ENCODE measurements at places on chromosomes 3 and 15.

DNA sequence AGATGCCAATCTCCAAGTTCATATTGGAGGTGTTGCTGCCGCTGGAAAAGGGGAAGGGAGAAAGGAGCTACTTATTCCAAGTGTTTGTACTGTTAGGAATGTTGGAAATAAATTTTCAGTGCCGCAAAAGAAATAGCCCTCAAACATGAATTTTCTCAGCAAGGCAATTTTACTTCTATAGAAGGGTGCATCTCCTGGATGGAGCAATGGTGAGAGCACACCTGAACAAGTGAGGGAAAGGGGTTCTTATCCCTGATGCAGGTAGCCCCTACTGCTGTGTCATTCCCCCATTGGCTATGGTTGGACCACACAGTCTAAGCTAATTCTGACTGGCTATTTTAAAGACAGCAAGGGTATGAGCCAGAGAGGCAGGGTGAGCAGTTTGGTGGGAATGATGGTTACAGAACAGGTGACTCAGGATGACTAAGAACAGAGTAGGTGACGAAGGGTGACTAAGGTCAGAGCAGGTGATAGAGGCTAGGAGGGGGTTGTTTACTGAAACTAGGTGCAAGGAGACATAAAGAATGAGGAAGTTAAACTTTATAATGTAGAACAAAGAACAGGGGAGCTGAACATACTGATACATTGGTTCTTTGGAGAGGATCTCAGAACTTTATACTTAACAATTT lies 503.5 kb downstream of the EDEM1 start:
- DNase-seq, result no peak

DNA sequence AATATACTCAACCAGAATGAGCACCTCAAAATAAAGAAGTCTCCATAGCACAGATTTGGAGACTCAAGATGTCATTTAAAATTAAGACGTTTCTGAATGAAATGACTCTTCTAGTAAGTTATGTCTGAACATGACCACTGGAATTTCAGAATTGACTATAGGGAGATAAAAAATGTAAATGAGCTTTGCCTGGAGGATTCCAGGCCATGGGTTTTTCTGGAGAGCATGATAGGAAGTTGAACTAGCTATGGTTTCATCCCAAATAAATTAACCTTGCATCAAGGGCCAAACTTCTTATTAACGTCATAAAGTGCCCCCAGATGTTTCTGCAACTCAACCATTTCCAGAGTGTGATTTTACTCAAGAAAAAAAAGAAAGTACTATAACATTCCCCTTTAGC lies 222.6 kb upstream of the NR2F2 start:
- DNase-seq, result peak; percentile 27

DNA sequence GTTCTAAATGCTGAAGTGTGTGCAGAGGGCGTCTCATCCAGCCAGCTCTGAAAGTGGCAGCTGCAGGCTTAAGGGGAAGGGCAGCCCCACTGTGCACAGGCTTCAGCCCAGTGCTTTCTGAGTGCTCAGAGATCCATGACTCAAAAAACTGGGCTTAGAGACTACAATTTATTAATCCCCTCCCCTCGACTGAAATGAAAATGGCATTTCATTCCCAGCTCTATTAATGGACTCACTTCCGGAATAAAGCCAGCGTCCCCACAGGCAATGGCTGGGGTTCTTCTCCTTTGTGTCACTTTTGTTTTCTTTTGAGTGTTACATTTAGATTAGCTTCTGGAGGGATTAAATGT lies 55.5 kb upstream of the PLXNA1 start:
- peak; percentile 20 for DNase-seq

- DNase-seq, result peak; percentile 47
Measured at GRCh38 chr15:73987681-73988444, 4.2 kb downstream of the STOML1 start.

GRCh38 chr15:95215017-95215416 lies 983.7 kb downstream of the MCTP2 start:
- DNase-seq, result no peak

DNA sequence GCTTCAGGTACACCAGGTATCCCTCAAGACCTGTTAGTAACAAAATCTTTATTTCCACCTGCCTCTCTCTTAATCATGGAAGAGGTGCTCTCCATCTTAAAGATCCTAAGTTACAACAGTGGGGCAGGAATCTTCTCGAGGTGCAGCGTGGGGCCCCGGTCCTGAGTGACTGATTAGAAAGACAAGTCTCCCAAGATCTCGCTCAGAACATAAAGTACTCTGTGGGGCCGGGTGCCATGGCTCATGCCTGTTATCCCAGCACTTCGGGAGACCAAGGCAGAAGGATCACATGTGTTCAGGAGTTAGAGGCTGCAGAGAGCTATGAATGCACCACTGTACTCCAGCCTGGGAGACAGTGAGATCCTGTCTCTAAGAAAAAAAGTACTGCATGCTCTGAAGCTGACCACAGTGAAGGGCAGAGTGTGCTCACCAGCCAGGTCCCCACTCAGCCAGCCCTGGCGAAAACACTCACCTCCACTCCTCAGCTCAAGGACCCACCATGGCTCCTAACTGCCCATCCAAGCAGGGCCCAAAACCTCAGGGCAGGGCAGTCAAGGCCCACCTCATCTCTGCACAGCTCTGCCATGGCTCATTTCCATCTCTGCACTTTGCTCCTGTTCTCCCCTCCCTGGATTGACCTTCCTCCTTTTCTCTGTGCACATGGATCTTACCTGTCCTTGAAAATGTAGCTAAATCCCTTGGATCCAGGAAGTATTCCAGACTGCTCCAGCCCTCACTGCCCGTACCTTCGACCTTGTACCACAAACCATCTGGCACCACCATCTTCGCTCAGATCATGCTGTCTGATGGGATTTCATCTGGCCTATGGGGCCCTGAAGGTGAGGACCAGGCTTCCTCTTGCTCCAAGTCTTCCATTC lies 7.1 kb downstream of the SEMA7A start:
- DNase-seq, result no peak

- DNase-seq, result peak; percentile 24
Measured at GRCh38 chr3:29245441-29245840, 35.4 kb upstream of the RBMS3 start.

DNA sequence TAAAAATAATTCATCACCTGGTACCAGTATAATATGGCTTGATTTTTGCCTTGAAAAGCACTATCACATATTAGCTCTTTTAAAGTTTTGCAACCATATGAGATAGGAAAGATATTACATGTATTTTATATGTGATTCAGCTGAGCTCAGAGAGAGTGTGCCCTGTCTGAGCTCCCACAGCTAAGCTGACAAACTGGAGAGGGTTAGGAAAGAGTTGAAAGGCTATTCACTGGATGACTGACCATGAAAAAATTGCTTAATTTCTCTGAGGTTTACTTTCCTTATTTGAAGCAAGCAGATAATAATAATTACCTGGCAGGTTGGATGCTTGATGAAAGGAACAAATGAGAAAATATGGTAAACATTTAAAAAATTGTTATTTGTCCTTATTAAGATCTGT lies 97.4 kb upstream of the CCDC80 start:
- peak; percentile 54 for DNase-seq

DNA sequence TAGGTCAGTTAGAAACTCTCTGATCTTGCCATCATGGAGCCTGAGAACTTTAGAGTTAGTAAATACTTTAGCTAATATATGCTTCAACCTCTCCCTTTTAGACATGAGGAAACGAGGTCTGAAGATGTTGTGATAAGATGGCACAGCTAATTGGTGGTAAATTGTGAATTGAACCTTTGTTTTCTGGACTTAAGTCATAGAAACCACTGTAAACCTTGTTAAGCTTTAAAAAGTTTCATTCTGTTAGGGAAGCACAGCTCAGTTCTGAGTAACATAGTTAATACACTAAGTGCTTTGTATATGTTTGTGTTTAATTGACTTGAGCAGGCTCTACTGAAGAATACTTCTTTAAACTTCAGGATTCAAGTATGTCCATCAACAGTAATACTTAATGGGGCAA lies 108.6 kb downstream of the AKAP13 start:
- no peak for DNase-seq

- DNase-seq, result peak; percentile 65
Measured at GRCh38 chr3:111915905-111916304, 56.8 kb downstream of the PHLDB2 start.

GRCh38 chr3:32959371-32959770 lies 7.9 kb downstream of the CCR4 start:
- no peak for DNase-seq

- no peak for DNase-seq
Measured at GRCh38 chr3:146523531-146523930, 20.9 kb downstream of the PLSCR1 start.

GRCh38 chr15:24899795-24900194 lies 55.0 kb upstream of the SNRPN start:
- no peak for DNase-seq

- no peak for DNase-seq
Measured at GRCh38 chr3:30527720-30528119, 78.7 kb upstream of the TGFBR2 start.

- DNase-seq, result peak; percentile 89
Measured at GRCh38 chr15:90560229-90560776, 30.6 kb downstream of the CRTC3 start.

DNA sequence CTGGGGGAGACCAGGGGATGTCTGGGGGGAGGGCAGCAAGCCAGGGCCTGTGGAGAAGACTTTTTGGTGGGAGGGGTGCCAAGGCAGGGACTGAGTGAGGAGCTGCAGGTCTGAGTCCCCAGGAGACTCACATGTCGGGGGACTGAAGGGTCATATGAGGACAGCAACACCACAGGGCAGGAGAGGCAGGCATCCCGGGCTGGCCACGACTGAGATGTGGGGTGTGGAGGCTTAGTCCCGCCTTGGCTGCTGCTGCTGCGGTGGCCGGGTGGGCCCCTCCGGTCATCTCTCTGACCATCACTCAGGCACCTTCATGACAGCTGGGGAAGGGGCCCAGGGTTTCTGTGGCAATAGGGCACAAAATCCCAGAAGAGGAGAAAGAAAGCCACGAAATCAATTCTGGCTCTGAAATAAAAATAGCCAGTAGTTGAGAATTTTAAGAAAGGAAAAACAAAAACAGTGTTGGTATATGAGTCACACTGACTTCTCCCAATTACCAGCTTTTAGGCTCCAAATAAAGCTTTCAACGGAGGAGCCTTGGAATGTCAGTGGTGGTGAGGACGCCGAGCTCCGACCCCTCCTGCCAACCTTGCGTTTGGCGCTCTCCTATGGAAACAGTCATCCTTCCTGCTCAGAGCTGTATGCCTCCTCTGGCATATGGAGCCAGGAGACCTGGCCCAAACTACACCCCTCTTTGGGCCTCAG lies 52.9 kb upstream of the ITGA11 start:
- DNase-seq, result no peak

GRCh38 chr15:95840004-95840403 lies 490.5 kb upstream of the NR2F2 start:
- peak; percentile 93 for DNase-seq

GRCh38 chr3:189233225-189233858 lies 61.6 kb downstream of the TPRG1 start:
- DNase-seq, result peak; percentile 70

GRCh38 chr15:81091889-81092558 lies 42.0 kb upstream of the CFAP161 start:
- peak; percentile 97 for DNase-seq

GRCh38 chr3:75951941-75952340 lies 166.6 kb upstream of the ZNF717 start:
- peak; percentile 70 for DNase-seq

- DNase-seq, result peak; percentile 96
Measured at GRCh38 chr3:158773845-158774830, 27.7 kb upstream of the MFSD1 start.

DNA sequence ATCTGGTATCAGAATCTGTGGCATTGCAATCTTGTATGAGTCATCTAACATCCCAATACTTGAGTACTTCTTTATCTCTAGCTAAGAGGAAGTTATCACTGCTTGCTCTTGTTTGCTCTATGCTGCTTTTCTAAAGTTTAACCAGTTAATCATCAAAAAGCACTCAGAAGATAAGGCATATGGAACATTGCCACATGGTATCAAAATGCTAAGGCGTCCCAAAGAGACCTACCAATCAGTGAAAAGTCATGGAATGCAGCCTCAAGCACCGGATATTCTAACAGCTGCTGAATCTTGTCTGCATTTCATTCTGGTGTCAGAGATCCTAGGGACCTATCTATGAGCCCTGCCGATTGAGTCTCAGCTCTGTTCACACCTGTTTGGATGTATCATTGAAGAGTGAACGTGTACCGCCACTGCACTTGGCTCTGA lies 192.8 kb downstream of the ARPP21 start:
- DNase-seq, result peak; percentile 5

DNA sequence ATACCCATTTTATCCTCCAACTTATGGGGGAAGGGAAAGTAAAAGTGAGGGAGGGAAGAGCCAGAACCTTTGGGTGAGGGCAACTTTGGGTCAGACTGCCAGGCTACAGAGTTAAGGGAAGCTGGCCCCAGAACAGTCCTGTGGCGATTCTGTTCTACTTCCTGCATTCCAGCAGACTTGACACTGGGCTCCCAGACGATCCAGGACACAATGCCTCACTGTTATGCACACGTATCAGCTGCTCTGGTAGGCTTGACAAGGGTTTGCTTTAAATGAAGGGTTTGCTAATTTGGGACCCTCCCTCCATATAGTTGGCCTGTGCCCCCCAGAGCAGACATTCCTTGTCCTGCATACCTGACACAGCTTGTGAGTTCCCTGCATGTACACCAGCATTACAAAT lies 10.7 kb downstream of the GORASP1 start:
- DNase-seq, result peak; percentile 40

- DNase-seq, result no peak
Measured at GRCh38 chr3:159805411-159805772, 183.2 kb upstream of the IL12A start.

- DNase-seq, result peak; percentile 70
Measured at GRCh38 chr15:59492389-59493377, 54.7 kb downstream of the FAM81A start.

DNA sequence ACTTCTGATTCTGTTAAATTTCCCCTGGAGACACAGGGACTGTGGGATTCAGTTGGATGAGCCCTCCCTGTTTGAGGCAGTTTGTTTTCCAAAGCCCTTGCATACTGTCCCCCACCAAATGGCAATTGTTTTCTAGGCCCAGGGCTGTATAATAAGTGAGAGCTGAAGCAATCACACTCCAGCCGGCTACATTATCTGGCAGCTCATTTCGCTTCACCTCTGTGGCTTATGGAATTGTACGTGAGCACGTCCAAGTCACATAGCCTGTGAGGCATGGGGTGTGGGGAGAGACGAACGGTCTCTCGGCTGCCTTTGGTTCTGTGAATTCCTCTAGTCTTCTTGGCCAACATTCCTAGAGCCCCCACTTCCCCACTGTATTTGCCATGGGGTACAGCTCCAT lies 10.7 kb downstream of the RBP2 start:
- no peak for DNase-seq

- DNase-seq, result no peak
Measured at GRCh38 chr15:67082007-67082536, 16.7 kb downstream of the SMAD3 start.

Data from iris pigment epithelial cell (primary cell).